ENCODE measurements at places on chromosomes 2 and 18.

DNA sequence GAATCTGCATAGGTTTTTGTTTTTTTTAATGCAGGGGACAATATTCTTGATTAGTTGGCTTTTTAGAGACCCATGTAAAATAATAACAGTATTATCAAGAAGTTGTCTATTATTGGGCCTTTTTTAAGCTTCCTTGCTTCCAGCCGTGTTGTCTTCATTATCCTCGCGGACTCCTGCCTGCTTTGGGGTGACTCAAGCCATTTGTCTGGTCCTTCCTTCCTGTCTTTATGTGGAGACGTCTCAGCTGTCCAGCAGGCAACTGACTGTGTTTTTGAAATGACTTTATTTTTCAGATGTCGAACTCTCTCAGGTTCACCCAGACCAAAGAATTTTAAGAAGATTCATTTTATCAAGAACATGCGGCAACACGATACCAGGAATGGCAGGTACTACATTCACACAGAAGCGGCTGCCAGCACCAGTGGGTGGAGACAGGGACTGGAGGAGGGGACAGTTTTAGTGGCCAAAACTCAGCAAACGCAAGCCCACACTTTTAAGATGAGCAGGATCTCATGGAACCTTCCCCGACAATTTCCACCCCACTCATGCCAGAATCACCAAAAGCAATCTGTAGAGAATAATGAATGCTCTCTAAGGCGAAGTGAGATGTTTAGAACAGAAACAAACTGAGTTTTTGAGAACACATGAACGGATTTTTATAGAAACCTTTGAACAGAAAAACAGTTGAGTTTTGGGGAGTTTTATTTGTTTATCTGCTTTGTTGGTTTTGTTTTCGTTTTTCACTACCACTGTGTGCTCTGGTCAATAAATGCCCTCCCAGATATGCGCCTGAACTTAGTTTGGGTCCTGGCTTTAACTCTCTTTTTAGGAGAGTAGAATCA, 59.1 kb downstream of the CABLES1 start:
- DNase-seq, result no peak

DNA sequence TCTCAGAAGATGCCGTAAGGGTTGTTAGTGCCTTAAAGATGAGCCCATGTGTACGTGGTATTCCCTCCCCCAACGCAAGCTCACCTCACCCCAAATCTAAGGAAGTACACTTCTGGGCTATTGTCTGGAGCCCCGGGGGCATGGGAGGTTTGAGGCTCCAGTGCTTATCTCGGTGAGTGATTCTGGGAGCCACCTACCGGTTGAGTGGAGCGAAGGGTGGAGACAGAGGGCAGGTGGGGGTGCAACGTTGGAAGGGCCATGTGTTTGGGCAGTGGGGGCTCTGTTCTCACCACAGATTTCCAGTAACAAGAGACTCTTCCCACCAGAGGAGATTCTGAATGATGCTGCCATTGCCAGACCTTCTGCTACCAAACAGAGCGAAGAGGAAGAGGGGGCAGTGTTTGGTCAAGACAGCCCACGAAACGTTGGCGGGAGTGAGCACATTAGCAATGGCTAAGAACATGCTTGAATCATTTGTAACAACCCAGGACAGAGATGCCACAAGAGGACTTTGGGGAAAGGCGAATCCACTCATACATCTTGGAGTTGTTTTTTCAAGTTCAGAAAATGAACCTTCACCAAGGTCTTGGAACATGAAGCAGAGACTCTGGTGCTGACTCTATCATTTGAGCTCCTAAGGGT, 38.7 kb downstream of the TWIST2 start:
- DNase-seq, result no peak

DNA sequence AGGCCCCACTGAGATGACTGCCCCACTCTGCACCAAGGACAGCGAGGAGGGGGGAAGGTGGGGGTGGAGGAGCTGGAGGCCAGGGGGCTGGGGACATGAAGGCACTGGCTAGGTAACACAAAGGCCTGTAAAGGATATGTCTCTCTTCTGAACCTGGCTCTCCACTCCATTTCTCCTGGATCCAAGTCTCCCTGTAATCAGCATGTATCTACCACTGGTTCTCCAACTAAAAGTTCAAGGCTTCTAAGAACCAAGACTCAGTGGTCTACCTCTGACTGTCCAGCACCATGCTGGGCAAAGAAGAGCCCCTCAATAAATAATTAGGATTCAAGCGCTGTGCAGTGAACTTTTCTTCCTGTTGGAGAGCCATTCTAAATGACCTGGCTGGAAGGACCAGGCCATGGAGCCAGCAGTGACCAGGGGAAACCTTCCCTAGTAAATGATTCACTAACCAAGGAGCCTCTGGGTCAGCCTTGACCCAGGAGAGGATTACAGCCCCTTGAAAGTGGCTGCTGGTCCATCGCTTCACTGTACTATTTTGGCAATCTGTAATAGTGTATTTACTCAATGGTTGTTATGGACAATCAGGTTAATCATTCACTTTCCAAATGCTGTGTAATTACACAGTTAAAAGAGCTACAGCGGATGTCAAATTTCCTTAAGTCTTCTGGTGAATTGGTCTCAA, 73.2 kb downstream of the BCL11A start:
- no peak for DNase-seq

DNA sequence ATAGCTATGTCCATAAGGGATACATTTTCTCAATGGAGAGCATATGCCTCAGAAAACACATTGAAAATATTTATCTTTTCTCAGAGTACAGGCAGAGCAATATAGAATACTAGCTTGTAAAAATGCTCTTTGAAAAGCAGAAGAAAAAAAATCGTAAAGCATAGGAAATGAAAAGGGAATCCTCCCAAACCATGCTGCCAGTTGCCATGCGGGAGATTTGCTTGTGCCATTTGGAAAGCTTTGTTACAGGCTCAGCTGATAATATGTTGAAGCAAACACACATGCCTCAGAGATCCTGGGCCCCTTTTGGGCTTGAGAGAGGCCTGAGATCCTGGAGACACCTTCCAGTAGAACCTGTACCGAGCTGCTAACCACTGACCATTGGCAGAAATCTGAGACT, 697.1 kb downstream of the BCL11A start:
- DNase-seq, result no peak

DNA sequence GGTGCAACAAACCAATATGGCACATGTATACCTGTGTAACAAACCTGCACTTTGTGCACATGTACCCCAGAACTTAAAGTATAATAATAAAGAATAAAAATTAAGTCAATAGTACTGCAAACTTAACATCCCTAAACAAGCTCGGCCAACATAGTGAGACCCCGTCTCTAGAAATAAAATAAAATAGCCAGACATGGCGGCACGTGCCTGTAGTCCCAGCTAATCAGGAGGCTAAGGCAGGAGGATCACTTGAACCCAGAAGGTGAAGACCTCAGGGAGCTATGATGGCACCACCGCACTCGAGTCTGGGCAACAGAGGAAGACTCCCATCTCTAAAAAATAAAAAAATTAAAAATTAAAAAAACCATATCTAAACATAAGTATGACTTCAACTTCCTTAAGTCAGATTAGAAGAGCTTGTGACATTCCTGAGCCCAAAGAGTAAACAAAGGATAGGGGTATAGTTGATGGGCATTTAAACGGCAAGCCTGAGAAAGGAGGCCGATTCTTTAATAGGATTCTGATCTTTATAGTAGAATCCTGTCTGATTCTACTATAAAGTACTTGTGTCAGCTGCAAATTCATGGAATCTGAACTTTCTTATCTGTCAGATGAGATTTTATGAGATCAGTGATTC, 1.6 kb downstream of the FAM124B start:
- DNase-seq, result no peak

GRCh38 chr2:231720987-231721966, 13.0 kb downstream of the PTMA start:
- DNase-seq, result no peak

GRCh38 chr2:212968284-212969081, 182.9 kb downstream of the IKZF2 start:
- no peak for DNase-seq

- no peak for DNase-seq
Measured at GRCh38 chr2:160270571-160271113, 70.6 kb upstream of the ITGB6 start.

- no peak for DNase-seq
Measured at GRCh38 chr2:163173591-163173990, 335.0 kb upstream of the KCNH7 start.

- DNase-seq, result no peak
Measured at GRCh38 chr2:75157435-75157834, 41.9 kb downstream of the TACR1 start.

GRCh38 chr2:159192371-159192918, 94.1 kb downstream of the WDSUB1 start:
- DNase-seq, result no peak

DNA sequence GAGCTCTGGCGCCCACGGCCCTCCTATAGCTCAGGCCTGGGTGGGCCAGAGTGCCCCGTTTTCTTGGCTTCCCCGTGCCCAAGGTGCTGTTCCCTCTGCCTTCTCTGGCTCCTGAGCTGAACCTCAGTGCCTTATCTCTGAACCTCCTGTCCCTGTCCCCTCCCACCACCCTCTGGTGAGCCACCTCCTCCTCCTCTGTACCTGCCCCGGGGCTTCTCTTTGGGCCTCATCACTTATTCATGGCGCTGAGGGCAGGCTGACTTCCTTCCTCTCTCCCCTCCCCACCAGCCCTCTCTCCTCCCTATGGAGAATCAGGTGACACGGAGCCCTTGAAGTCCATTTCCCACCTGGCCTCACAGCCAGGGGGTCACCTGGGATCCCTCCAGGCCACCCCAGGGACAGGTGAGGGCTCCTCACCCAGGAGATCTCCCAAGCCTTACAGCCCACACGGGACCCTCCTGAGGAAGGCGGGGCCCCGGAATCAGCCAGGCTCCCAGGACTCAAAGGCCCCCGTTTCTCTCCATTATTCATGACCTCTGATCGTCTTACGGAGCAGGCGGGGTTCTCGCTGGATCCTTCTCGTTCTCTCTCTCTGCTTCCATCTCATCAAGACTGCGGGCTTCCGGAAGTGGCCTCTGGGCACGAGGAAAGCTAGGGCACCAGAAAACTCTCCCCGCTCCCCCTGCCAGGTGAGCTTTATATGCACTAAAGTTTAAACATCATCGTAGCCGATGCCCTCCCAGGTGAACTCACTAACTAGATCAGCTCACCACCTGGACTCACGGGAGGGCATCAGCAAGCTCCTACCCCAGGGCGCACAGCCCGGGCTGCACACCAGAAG, at the start of gene LOXHD1:
TSS of gene LOXHD1 (minus strand) at position 106 of the 841 bp plus-strand sequence. CDS start 187 bp downstream, outside the sequence.
- DNase-seq, result no peak

GRCh38 chr2:228015741-228016140, 144.3 kb downstream of the DAW1 start:
- no peak for DNase-seq

DNA sequence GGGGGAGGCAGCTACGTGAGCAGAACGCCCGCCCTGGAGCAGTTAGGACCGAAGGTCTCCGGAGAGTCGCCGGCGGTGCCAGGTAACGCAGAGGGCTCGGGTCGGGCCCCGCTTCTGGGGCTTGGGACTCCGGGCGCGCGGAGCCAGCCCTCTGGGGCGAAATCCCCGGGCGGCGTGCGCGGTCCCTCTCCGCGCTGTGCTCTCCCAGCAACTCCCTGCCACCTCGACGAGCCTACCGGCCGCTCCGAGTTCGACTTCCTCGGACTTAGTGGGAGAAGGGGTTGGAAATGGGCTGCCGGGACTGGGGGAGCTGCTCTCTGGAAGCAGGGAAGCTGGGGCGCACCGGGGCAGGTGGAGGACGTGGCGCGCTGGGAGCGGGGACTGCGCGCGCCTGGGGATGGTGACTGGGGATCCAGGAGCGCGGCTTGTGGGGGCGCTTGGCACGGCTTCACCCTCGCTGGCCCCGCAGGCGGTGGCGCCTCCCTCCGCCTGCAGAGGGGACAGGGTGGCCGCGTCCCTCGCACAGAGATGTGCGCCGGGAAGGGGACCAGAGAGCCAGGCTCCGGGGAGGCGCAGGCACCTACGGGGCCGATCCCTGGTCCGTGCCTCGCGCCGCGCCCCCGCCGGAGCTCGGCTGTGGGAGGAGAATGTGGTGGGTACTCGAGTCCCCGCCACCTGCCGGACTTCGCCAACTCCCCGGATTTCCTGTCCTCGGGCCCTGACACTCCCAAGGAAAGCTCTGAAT, 688 bp downstream of the CDH20 start:
- no peak for DNase-seq

GRCh38 chr2:160664603-160665140, 171.1 kb upstream of the RBMS1 start:
- no peak for DNase-seq

GRCh38 chr2:59339121-59339836, 1098.2 kb upstream of the FANCL start:
- no peak for DNase-seq

- no peak for DNase-seq
Measured at GRCh38 chr2:192140236-192140839, 54.4 kb downstream of the TMEFF2 start.

GRCh38 chr2:62660582-62661262, 44.8 kb upstream of the EHBP1 start:
- DNase-seq, result no peak

GRCh38 chr2:29448096-29448688, 333.0 kb downstream of the CLIP4 start:
- DNase-seq, result no peak

DNA sequence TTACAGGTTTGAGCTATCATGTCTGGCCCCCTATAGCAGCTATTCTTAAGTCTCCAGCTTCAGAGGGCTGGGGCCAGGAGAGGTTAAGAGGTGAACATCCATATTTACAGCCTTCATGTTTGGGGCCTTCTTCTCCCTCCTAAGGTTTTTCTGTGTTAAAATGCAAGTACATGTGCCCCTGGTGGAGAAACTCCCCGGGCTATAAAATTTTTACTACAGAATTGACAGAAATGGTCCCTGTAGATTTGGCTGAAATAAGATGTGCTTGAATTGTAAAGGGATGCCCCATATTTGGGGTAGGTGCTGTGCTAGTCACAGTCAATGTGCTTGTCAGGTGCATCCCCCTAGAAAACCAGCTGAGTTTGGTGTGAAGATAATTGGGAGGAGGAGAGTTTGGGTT, 263.3 kb upstream of the CXCR4 start:
- no peak for DNase-seq

Measured in T-helper 1 cell (primary cell).